ENCODE measurements at places on chromosomes 12 and 14.

GRCh38 chr14:72906316-72906715 is 12.4 kb upstream of the DPF3 start:
- no peak for DNase-seq

DNA sequence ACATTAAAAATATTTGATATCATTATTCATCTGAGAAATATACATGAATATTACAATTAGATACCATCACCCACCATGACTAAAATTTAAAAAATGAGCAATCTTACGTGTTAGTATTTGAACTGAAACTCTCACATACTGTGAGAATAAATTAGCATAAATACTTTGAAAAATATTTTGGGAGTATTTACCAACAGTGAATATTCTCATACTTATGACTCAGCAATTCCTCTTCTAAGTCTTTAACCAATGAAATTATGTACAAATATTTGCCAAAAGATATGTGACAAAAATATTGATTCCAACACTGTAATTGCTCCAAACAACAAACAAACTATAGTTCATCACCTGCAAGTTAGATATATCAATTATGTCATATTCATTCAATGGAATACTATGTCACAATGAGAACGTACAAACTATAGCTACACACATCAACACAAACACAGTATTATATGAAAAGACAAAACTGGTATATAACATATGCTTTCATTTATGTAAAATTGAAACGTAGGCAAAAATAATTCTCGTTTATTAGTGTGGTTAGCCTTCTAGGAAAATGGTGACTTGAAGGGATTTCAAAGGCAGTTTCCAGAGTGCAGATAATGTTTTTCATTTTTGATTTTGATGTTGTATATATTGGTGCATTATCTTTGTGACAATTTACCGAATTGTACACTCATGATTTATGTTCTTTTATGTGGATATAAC is 742.2 kb downstream of the SLC16A7 start:
- no peak for DNase-seq

GRCh38 chr14:99356031-99356608 is 84.1 kb upstream of the BCL11B start:
- DNase-seq = no peak

DNA sequence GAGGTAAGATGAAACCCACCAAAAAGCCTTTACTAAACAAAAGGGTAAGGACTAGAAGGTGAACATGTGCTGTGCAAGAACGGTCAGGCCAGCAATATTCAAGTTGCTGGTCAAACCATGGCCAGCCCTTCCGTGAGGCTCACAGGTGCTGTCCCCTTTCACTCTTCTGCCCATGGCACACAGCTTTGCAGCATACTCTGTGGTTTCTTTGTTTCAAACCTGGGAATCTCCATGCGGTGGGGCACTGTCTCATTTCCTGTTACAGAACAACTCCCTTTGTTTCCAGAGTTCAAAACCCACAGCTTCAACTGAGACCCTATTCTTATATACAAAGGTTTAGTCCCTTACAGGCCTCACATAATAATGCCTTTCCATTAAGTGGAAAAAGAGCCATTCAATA is 1.7 kb upstream of the OVCH1 start:
- no peak for DNase-seq

DNA sequence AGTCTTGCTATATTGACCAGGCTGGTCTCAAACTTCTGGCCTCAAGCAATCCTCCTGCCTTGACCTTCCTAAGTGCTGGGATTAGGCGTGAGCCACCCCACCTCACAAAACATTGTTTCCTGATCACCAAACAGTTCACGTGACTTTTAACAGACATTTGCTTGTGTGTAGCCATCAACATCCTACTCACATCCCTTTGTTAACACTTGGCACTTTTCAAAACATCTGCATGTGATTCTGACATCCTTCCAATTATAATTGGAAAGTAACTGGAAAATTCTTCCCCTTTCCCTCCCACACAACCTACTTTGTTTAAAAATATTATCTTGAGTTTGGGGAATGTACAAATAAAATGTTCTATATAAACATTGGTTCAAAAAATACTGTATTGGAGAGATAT is 317.9 kb downstream of the PCNX1 start:
- DNase-seq = no peak

DNA sequence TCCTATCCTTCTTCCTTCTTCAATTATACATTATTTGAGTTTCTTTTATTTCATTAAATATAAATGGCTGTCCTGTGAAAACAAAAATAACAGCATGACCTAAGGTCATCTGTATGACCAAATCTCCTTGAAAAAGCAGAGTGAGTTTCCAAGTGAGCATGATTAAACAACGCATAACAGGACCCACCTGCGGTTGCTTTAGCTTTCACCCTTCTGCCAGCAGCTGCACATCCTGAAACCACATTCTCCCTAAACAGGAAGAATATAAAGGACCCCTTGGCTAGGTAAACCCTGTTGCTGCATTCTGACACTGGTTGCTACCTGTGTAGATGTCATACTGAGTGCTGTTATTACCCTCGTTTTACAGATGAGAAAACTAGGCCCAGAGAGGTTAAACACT is 42.8 kb upstream of the CPM start:
- DNase-seq = no peak

DNA sequence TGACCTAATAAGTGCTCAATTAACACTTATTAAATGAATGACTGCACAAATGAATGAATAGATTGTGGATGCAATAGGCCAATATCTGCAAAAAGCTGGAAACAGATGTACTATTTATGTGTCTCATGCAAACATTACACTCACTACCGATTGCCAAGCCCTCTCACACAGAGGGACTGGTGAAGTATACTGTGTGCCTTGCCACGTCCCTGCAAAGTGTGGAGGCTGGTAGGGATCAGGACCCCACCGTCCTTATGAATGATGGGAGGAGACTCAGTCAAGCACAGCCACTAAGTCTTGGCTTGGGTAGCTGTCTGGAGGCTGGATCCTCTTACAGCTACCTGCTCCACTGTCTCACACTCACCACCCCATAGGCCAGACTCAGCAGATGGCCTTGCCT is 3.9 kb upstream of the TUNAR start:
- DNase-seq = no peak

- no peak for DNase-seq
Observed at GRCh38 chr12:132185705-132186104, 41.4 kb downstream of the NOC4L start.
